ENCODE measurements at places on chromosomes 5 and 9.

DNA sequence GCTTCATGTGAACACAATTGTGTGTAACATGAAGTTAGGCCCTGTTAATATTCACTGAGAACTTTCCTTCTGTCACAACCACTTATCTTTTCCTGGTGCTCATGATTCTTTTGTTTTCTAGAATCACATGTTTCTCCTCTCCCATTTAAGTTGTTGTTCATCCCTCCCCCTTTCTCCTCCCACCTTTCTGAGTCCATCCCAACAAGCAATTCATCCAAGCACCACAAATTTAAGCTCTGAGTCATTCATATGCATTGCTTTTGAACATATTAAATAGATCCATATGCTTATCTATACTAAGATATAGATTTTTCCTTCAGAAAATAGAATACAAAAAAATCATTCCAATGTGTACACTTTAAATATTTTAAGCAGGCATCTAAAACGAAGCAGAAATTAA lies 75.2 kb upstream of the NFIB start:
- DNase-seq = no peak

- no peak for DNase-seq
Observed at GRCh38 chr5:130805648-130806047, 359.4 kb downstream of the HINT1 start.

- DNase-seq = no peak
Observed at GRCh38 chr9:134215420-134215698, 51.0 kb upstream of the RNU6ATAC start.

GRCh38 chr9:114416290-114416689 lies 28.5 kb upstream of the AKNA start:
- DNase-seq = no peak

GRCh38 chr5:39521940-39522590 lies 97.3 kb upstream of the DAB2 start:
- DNase-seq = no peak

- DNase-seq = no peak
Observed at GRCh38 chr5:124630767-124631704, 115.4 kb downstream of the ZNF608 start.

DNA sequence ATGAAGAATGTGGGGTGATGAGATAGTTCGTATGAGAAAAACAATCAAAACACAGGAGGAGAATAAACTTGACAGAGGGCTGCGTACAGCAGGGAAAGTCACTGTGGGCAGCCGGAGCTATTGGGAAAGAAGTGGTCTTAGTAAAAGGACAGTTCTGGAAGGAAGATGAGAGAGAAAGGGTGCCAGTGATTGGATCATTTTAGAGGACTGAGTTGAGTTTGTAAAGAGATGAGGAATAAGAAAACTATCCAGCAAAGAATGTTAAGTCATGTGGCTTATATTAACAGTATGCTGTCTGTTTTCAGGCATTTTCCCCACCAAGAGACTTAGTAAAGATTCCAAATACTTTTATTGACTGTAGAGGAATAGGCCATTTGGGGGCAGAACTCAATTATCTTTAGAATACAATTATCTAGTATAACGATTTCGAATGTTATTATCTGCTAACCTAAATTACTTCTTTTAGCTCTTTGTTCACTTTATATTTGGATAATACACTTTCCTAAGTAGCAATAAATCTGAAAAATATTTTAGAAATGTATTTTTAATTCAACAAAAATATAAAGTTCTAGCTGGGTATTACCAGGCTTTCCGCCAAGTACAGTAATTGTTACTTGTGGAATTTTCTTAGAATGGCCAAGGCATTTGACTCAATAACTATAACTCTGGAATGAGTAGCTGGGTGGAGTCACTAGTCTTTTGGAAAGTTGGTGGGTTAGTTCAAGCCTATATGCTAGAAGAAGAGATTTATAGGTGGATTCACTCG lies 15.5 kb upstream of the LOX start:
- DNase-seq = no peak

DNA sequence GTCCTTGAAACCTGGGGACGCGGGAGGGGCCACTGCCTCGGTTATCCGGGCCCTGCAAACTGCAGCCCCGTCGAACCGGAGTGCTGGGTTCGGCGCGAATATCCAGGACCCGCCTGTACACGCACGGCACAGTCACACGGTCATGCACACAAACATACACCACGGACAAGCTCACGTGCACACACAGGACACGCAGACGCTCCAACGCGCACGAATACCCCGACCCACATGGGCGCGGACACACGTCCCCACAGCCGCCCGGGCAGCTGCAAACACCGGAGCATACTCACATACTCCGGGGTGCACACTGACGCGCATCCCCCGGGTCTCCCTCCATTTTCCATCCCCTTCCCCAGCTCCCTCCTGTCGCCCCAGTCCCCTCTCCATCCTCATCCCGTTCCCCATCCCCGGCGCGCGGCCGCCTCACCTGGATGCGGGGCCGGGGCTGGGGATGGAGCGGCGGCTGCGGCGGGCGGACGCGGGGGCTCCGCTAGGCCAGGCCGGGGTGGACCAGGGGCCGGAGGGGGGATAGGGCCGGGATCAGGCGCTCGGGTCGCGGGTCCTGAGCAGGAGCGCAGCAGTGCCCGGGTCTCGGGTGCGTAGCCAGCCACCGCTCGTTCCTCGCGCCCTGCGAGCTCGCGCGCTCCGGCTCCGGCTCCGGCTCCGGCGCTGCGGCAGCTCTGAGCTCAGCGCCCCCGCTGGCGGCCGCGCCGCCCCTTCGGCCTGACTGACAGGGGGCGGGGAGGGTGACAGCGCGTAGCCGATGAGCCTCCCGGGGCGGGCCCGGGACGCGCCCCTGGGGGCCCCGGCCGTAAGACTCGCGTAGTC lies at the start of the genes EIF4E1B and SNCB:
TSS of gene EIF4E1B (plus strand) at position 823 of the 828 bp plus-strand sequence. CDS start 12,113 bp downstream, outside the sequence.
TSS of gene SNCB (minus strand) at position 682 of the 828 bp plus-strand sequence. CDS start 880 bp downstream, outside the sequence.
- no peak for DNase-seq

- no peak for DNase-seq
Observed at GRCh38 chr5:113020461-113021273, 44.1 kb downstream of the DCP2 start.

- DNase-seq = peak; percentile 88
Observed at GRCh38 chr9:106916466-106917235, 53.7 kb downstream of the ZNF462 start.

GRCh38 chr9:90986161-90986560 lies 184.5 kb downstream of the SYK start:
- no peak for DNase-seq

- DNase-seq = no peak
Observed at GRCh38 chr9:112112519-112112918, 62.6 kb downstream of the SUSD1 start.

DNA sequence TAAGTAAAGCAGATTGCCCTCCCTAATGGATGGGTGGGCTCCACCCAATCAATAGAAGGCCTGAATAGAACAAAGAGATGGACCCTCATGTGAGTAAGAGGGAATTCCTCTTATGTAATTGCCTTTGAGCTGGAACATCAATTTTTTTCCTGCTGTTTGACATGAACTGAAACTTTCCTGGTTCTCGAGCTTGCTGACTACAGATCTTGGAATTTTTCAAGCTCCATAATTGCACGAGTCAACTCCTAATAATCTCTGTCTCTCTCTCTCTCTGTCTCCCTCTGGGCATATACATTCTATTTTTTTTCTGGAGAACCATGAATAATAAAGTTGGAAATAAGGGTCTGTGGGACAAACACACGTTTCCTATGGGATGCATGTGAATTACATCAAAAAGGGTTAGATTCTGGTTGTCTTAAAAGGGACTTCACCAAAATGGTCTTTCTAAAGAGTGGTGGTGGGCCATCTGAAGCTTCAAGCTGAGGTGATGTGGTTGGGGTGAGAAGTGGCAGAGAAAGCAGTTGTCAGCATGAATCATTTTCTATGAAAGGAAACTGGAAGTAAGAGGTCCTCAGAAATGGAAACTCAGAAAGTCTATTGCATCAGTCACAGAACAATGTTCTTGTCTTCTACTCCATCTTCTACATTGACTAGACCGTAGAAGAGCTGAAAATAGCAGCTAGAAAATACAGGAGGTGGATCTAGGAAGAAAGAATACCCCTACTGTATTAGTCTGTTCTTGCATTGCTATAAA lies 47.0 kb upstream of the HOMER1 start:
- DNase-seq = peak; percentile 85

GRCh38 chr9:111074395-111074794 lies 36.1 kb upstream of the LPAR1 start:
- peak; percentile 21 for DNase-seq

- DNase-seq = no peak
Observed at GRCh38 chr5:148416921-148417320, 33.2 kb downstream of the FBXO38 start.

DNA sequence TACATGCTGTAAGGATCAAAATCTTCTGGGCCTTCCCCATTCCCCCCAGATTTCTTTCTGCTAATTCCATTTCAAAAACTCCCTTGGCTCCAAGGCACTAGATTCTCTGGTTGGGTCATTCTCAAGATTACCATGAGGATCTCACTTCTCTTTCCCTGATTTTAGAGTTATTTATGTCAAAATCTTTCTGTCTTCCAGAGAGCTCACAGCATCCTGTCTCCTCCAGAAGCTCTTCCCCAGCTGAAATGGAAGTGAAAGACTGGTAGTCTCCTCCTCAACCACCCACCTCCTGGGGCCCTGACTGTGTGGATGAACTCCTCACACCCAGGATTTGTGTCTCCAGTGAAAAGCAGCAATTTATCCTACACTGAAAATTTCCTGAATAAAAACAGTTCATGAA lies 11.9 kb upstream of the ZNF366 start:
- no peak for DNase-seq

DNA sequence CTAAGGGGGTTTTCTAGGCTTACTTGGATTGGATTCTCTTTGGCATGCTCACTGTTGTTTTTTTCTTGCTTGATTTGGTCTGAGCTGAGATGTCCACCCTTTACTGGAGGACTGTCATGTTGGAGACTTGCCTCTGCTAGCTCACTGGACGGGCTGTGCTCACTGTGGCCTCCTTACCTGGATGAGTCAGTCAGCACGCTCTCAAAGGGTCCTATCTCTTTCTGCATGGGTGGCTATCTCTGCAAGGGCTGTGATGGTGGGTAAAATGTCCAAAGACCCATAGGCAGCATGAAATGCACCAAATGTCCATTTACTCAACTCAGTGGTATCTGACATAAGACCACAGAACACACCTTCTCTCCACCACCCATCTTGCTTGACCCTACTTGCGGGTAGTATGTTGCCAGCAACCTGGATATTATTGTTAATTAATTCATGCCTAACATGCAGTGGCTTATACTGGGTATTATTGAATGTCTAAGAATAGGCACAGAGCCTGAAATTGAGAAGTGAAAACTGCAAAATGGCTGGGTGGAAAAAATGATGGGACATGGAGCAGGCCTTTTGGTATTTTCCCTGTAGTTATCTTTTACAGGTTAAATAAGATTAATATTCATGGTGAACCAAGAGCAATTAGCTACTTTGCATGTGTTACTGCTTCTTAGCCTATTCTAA lies 68.9 kb upstream of the TLE1 start:
- no peak for DNase-seq

DNA sequence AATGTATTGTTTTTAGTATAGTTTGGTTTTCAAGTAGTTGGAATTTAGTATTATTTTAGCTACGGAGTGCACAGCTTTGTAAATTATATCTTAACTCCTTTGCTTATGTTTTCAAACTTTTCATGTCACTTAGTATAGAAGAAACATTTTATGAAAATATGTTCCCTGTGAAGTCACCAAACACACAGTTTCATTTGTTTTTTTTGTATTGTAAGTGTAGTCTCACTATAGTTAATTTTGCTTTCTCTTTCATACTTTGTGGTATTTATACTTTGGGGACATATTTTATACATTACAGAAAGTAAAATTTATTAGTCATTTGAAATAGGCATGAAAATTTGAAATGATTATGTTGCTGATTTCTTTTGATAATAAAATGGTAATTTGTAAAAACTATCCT lies 5.0 kb downstream of the CHSY3 start:
- DNase-seq = peak; percentile 45

DNA sequence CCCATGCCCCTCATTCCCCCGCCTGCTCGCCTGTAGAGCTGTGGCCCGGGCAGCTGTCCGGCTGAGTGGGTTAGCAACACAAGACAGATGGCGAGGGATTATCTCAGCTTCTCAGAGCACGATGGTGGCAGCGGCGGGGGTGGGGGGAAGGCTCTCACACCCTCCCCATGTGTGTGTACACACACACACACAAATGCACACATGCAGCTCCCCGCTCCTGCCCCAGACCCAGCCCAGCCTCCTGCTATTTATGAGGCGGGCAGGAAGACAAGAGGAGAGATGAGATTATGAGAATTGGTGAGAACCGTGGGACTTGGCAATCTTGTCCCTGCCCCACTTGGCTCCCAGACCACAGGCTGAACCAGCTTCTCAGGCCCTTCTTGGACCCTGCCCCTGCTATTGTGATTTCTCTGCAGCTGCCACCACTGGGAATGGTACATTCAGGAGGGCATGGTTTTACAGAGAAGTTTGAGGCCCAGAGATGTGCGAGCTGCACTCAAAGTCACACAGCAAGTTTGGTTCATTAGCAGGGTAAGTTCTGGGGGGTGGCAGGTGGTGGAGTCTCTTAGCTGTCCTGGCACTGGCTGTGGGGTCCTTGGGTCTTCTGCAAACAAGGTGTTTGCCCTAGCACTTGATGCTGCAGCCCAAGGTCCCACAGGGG lies 51.0 kb upstream of the PSD2 start:
- no peak for DNase-seq

DNA sequence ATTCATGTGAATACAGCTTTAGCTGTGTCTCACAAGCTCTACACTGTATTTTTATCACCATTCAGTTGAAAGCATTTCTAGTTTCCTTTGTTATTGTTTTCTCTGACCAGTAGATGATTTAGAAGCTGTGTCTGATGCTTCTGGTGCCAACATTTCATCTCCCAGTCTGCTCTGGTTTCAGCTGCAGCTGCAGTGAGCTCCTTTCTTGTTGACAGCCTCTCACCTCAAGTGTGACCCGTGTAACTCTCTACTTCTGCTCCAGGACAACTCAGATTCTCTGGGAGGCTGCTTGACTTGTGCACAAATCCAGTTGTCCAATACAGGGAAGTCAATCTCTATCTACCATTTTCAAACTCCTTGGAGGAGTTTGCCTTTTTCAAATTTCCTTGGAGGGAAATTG lies 504.8 kb downstream of the DIRAS2 start:
- DNase-seq = no peak

Measured in OCI-M1 (cell line).